Iris pigment epithelial cell (primary cell): ENCODE measurements at places on chromosomes 5 and 9.

DNA sequence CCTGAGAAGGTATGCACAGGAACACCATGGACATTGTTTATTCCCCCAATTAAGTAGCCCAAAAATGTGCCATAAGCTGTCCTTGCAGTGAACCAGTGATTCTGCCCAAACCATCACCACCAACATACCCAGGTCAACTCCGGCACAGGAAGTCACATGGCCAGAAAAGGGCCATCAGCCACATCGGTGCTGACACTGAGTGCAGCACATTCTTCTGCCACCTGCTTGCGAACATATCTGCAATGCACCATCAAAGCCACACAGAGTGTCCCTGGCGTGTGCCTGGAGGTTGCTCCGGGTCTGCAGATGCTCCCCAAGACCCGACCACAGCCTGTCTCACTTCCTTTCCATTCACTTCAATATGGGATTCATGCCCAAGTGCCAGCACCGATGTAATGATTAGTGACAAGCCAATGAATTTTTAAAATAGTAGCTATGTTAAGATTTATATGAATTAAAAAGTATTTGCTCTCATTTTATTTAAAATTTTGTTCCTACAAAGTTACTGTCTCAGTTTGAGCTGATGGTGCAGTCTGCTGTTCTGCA is 37.6 kb downstream of the SYK start:
- DNase-seq, result no peak

DNA sequence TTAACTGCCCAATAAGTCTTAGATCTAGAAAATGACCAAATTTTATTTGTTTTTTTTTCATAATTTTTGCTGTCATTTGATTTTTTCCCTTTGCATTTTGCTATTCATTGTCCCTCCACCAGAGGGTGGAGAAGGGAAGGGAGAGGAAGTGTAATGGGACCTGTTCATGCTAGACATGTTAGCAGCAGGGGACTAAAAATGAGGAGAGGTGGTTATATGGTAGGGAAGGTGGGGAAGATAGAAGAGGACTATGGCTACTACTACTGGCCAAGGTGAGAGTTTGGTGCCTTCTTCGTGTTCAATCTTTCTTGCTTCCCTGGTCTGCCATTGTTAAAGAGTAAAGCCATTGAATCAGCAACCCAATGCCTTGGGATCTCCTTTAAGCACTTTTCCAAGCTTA is 6.4 kb downstream of the GRIA1 start:
- DNase-seq, result peak; percentile 45

GRCh38 chr9:84940294-84940693 is 270.8 kb downstream of the NTRK2 start:
- DNase-seq, result peak; percentile 4

GRCh38 chr5:88940713-88941112 is 57.7 kb upstream of the MEF2C start:
- no peak for DNase-seq

- DNase-seq, result peak; percentile 77
These were observed 46.9 kb upstream of the UBAC1 start for GRCh38 chr9:136007934-136008692.

DNA sequence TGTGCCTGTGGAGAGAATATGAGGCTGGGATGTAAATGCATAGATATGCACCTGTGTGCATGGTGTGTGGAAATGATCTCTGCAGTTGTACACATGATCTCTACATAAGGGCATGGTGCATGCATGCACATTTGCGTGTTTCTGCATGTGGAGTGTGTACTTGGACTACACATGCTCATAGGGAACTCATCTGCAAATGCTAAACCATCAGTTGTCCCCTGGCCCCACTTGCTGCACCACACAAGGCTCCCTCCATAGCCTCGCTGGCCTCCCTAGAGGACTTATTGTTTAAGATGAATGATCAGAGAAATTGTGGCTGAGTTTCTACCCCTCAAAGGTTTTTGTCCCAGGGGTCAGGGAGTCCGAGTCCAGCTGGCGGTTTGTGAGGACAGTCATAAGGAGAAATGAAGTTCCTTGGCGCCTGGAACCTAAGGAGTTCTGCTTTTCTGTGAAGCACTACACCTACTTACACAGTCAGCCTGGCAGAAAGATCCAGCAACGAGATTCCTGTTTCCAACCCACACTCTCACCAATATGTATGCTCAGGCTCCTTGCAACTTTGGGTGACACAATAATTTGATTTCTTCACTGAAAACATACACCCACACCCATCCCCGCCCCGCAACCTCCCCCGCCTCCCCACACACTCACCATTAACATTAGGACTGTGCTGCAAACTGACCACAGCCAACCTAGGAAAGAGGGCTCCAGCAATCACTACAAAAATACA is 79.9 kb upstream of the CPEB4 start:
- peak; percentile 20 for DNase-seq

- peak; percentile 17 for DNase-seq
These were observed 18.7 kb downstream of the CRHBP start for GRCh38 chr5:76971511-76971910.

DNA sequence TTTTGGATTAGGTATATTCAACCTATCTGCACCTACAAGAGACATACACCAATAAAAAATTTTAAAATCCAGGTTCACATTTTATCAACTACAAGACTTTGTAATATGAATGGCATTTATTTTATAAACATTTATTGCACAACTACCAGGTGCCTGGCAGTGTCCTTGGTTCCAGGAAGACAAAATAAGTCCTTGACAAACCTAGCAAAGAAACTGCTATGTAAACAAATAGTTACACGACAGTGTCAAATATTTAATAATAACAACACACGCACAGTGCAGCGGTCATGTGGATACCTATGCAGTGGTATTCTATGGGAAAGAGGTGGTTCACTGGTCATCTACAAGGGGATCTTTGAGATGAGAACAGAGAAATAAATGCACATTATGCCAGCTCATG is 120.7 kb downstream of the MYO10 start:
- DNase-seq, result peak; percentile 40

GRCh38 chr5:150017226-150018005 is 16.9 kb downstream of the HMGXB3 start:
- peak; percentile 75 for DNase-seq

DNA sequence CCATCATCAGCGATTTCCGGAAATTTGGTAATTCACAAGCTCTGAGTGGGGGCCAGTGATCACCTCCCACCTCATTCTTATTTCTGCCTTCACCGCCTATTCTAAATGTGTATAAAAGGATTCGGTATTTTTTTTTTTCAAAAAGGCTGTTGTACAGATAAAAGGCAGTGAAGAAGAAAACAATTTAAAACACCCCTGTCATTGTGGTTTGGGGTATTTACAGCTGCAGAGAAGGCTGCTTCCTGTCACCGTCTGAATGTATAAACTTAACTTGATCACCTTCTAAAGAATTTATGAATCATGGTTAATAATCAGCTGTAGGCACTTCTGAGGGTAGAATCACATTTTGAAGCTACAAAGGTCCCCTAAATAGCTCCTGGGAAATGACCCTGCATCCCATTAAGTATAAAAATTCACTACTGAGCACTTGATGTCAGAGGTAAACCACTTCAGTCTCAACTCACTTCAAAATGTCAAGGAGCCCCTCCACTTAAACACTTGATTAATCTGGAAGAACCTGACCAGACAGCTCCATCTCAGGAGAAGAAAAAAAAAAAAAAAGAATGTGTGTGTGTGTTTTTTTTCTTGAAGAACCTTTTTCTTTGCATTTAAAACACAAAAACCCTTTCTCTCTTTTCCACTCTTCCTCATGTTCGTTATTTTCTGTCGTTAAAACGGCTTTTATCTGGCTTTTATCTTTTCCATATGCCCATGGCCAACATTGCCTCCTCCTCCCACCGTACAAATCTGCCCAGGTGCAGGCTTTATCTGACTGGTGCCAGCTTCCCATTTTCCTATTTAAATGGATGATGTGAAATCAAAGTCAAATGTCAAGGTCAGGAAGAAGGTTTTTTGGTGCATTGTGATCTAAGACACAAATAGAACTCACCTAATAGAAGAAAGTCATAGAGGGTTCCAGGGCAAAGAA is 291.2 kb downstream of the IRX1 start:
- no peak for DNase-seq

DNA sequence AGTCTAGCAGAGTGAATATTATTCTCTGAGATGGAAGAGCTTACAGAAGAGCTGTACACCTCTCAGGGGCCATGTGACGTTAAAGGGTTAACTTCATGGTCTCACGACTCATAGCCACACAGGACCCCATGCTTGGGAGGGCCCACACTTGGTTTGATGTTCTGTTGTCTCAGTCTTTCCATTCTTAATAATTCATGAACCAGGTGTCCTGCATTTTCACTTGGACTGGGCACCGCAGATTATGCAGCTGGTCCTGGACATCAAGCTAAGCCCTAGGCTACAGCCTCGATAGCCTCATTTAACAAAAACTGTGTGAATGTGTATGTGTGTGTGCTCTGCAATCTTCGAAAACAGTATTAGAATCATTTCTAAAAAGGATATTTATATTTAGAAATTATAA is 323.5 kb downstream of the PLK2 start:
- DNase-seq, result no peak

GRCh38 chr5:88934439-88934838 is 51.5 kb upstream of the MEF2C start:
- DNase-seq, result no peak

GRCh38 chr5:178869577-178869976 is 9.8 kb downstream of the ZNF354B start:
- peak; percentile 84 for DNase-seq

DNA sequence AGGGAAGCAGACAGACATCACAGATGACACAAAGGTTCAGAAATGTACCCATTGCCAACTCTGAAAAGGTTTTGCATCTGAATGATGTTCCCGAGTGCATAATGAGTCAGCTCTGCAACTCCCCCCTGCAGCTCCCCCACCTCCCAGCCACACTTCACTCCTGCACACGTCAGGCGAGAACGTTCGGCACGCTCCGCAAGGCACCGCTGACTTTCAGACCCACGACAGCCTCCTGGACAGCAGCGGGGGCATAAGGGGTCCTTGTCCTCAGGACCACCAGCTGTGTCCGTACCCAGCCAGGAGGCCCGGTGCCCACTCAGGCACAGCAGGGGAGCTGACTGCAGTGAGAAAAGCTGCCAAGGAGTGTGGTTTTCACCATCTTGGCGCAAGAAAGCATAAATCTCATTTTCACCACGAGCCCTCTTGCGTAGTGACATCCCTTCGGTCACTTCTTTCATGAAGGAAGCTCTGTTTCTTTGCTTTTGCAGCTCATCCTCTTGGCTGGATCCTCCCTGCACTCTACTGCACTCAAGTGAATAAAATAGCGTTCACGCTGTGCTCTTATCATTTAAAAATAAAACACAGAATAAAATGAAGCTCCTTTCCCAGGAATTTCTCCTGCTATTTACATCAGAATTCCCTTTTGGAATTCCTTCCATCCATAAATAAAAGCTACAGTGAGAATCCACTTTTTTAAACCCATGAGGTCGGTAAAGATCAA is 9.9 kb downstream of the GFPT2 start:
- DNase-seq, result peak; percentile 77

DNA sequence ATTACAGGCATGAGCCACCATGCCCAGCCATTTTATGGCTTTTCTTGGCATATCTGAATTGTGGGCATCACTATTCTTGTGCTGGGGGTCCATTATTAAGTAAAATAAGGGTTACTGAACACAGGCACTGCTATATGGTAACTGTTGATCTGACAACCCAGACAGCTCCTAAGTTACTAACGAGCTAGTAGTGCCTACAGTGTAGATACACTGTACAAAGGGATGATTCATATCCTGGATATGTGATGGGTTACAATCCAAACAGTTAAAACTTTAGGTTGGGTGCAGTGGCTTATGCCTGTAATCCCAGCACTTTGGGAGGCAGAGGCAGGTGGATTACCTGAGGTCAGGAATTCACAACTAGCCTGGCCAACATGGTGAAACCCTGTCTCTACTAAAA is 4.3 kb downstream of the CD14 start:
- no peak for DNase-seq

DNA sequence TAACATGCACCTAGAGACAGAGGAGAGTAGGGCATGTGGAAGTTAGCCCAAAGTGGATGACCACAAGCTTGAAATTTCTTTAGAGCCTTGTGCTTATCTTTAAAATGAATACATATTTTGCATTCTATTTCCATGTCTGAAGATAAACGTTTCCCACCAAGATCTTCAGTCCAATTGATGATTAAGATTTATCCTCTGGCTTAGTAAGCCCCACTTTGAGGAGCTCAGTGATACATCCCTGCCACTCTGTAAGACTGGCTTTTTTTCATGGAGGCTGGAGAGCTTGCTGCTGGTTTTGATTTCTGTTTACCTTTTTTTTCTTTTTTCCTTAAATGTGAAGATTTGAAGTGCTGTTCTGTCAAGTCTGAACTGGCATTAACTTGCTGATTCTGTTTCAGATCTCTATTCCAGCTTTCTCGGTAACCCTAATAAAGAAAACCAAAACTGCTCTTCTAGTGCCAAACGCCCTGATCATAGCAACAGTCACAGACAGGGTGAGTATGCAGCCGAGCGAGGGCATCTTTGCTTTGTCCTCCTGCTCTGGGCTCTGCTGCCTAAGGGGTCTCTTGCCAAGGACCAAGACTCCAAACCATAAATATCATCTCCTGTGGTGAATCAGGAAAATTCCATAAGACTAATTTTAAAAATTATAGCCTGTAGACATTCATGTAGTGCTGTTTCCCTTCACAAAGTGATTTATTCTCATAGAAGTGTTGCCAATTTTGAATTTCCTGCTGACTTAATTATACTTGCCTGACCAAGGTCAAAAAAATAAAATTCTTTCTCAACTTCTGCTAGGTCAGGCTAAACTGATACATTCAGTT is 54.3 kb downstream of the GRAMD2B start:
- peak; percentile 45 for DNase-seq

GRCh38 chr9:137152844-137153405 is 14.0 kb downstream of the GRIN1 start:
- no peak for DNase-seq

GRCh38 chr5:176596689-176597416 is 13.1 kb downstream of the GPRIN1 start:
- DNase-seq, result peak; percentile 54

DNA sequence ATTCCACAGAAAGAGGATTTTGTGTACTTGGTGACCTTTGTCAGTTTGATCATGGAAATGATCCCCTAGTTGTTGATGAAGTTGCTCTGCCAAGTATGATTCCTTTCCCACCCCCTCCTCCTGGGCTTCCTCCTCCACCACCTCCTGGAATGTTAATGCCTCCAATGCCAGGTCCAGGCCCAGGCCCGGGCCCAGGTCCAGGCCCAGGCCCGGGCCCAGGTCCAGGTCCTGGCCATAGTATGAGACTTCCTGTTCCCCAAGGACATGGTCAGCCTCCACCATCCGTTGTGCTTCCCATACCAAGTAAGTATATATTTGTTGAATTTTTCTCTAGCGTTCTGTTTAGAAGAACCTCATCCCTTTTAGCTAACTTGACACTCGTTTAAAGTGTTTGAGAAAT is 30.0 kb downstream of the RBM27 start:
- DNase-seq, result no peak

DNA sequence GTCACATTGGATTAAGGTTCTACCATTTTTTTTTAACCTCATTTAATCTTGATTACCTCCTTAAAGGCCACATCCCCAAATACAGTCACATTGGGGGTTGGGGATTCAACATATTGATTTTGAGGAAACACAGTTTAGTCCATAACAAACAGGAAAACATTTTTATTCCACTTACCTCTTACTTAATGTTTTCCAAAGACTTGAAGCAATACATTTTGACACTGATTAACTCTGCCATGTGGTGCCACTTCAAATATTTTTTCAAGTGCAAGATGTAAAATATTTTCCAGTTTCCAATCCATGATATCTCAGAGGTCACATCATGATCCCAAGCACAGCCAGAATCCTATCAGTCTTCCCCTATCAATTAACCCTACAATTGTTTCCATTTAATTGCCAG is 548.0 kb downstream of the CSNK1G3 start:
- no peak for DNase-seq

- DNase-seq, result no peak
These were observed 141.1 kb upstream of the IRX2 start for GRCh38 chr5:2892466-2893000.

- no peak for DNase-seq
These were observed 64.6 kb downstream of the CAST start for GRCh38 chr5:96726802-96727201.
